ENCODE measurements at places on chromosomes 7 and 10.

GRCh38 chr7:149141893-149142292, 5.4 kb upstream of the ZNF398 start:
- DNase-seq: no peak

DNA sequence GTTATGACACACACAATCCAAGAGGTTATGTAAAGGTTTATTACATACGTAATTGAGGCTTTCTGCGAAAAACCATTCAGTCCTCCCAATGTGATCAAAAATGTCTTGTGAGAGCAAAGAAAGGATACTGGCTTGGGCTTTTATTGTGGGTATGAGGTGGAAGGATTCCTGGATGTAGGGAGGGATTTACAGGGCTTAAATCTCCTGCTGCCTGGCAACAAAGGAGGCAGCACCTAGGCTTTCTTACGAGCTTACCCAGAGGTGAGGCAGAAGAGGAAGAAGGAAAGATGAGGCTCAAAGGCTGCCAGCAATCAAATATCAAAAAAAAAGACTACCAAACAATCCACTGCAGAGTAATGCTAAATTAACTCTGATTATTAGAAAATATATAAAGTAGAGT, 1149.5 kb upstream of the POT1 start:
- DNase-seq: no peak

GRCh38 chr10:106355450-106355849, 809.1 kb downstream of the SORCS1 start:
- DNase-seq: peak; percentile 0

DNA sequence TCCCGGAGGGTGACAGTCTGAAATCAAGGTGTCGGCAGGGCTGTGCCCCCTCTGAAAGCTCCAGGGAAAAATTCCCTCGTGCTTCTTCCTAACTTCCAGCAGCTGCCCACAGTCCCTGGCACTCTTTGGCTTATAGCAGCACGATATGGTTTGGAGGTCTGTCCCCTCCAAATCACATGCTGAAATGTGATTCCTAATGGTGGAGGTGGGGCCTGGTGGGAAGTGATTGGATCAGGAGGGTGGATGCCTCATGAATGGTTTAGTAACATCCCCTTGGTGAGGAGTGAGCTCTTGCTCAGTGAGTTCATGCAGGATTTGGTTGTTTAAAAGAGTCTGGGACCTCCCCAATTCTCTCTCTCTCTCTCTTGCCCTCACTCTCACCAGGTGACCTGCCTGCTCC, 51.1 kb downstream of the GPAM start:
- no peak for DNase-seq

DNA sequence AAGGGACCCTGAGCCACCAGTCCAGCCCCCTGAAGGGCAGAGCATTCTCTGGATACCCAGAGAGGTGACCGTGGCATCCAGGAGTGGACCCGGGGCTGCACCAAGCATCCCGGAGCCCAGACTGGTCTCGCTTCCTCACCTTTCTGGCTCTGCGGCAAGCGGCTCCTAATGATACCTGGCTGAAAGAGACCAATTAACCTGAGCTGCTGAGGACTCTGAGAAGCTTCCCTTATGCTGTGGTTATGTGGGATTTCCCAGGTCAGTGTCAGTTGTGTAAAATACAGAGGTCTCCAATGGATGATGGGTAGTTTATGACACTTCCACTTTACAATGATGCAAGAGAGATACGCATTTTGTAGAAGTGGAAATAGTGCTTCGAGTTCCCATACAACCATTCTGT, 51.5 kb downstream of the PFKFB3 start:
- DNase-seq: no peak

- peak; percentile 31 for DNase-seq
Observed at GRCh38 chr7:1144269-1144771, 15.7 kb downstream of the ZFAND2A start.

GRCh38 chr7:94253686-94254085, 141.0 kb upstream of the COL1A2 start:
- no peak for DNase-seq

- no peak for DNase-seq
Observed at GRCh38 chr10:97074256-97075145, 111.3 kb downstream of the SLIT1 start.

GRCh38 chr7:742791-743190, 15.7 kb upstream of the PRKAR1B start:
- no peak for DNase-seq

DNA sequence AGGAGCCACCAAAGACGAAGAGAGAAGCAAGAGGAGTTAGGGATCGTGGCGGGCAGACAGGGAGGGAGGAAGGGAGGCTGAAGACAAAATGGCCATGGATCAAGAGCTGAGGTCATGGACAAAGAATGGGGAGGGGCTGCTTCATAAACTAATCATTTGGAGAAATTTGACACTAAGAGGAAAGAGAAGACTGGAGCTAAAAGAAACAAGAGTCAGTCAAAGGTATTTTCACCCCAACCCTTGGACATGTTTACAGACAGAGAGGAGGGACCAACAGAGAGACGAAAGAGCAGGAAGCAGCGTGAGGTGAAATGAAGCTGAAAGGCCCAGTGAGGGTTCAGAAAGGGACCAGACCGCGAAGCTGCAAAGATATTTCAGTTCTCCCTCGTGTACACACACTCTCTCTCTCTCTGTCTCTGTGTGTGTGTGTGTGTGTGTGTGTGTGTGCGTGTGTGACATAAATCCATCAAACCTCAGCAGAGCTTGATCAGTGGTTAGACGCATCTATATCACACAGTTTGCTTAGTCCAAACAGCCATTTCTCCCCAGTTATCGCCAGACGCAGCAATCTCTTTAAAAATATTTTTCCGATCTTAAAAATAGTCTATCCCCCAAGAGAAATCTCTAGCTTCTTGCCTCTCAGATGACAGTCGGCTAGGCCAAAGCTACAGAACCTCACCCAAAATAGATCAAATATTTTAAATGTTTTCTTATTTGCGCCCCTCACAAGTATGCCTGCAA, 12.5 kb upstream of the CALD1 start:
- peak; percentile 83 for DNase-seq

- no peak for DNase-seq
Observed at GRCh38 chr7:33970536-33970935, 65.2 kb downstream of the BMPER start.

DNA sequence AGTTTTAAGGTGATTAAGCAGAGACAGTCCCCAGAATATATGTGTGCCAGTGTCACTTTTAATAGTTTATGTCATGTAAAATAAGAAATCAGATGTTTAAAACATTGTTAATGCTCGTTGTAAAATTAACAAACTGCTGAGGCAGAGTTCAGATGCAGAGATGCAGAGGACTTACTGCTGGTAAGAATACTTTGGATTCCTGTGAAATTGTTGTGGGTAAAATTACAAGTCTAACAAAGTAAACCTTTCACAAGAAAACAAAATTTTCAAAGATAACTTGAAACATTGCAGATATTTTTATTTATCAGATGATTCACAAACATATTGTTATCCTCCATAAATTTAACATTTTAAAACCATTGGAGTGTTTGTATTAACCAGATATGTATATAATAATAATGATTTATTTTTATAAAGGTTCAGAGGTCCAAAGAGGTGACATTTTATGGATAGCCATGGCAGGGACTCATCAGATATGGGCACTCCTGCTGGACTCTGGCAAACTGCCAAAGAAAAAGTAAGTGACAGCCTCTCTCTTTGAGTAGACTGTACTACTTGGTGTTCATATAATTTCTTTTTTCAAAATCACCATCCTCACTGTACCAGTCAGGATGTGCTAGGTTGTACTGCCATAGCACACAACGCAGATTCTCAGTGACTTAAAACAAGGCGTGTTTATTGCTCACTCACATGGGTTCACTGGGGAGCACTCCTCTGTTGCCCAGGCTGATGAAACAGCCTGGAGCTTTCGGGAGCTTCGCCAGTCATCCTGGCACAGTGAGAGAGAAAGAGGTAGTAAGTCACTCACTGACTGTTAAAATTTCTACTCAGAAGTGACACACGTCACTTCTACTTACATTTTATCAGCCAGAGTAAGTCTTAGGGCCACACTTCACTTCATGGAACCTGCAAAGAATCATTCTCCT, 43.5 kb downstream of the NHLRC2 start:
- no peak for DNase-seq

DNA sequence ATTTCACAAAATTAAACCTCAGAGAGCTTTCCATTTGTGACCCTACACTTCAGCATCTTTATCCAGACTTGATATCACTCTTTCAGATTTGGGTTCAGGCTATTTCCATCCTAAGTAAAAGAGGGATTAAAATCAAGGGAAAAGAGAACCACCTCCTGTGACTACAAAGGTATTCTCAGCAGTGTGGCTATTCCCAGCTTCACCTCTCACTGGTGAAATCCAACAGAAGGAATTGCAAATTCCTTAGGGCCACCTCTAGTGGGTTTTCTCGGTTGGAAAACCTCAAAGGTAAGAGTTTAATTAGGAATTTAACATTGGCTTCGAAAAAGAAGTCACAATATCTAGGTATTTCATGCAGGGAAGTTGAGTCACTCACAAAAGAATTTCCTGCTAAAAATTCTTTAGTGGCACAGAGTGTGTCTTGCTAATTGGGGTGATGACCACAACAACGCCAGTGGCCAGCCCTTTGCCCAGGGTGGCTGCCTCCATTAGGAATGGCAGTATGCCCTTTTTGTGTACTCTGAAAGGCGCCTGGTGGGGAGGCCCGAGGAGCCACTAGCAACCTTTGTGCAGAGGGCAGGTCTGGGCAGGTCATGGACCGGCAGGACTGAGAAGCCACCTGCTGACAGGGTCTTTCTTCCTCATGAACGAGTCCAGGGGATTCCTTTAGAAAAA, 52.2 kb downstream of the SEM1 start:
- no peak for DNase-seq

DNA sequence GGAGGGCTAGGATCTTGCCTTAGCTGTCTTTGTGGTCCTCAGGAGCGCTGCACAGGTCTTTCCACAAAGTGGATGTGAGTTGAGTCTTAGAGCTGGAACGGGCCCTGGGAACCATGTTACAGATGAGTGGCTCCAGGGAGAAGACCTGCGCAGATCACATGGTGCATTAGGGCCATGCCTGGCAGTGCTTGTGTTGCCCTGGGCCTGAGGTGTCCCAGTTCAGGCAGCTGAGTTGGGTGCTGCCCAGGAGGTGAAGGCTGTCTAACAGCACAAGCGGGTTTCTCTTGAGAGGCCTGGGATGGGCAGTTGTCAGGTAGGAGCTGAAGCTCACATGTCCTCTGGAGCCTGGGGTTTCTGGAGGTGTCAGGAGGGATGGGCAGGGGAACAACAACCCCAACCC, 33.7 kb upstream of the ANKRD2 start:
- DNase-seq: no peak

DNA sequence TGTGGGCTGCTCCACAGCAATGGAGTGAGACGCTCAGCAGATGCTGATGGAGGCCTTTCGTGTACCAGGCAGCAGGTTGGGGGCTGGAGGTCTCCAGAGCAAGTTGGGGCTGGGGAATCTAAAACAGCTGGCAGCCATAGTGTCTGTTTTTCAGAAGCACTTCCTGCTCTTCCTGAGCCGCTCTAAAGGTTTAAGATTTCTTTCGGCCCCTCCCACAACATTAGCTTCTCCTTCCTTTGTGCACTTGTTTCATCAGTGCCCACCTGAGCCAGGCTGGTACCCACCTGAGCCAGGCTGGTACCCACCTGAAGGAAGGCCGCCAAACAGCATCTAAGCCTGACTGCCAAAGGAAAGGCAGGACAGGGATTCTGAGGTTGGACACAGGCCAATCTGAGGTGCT, 18.4 kb upstream of the WAPL start:
- DNase-seq: no peak

- peak; percentile 47 for DNase-seq
Observed at GRCh38 chr10:118543714-118544400, 51.6 kb downstream of the PRLHR start.

GRCh38 chr7:134483296-134483695, 24.4 kb upstream of the AKR1B1 start:
- DNase-seq: no peak

DNA sequence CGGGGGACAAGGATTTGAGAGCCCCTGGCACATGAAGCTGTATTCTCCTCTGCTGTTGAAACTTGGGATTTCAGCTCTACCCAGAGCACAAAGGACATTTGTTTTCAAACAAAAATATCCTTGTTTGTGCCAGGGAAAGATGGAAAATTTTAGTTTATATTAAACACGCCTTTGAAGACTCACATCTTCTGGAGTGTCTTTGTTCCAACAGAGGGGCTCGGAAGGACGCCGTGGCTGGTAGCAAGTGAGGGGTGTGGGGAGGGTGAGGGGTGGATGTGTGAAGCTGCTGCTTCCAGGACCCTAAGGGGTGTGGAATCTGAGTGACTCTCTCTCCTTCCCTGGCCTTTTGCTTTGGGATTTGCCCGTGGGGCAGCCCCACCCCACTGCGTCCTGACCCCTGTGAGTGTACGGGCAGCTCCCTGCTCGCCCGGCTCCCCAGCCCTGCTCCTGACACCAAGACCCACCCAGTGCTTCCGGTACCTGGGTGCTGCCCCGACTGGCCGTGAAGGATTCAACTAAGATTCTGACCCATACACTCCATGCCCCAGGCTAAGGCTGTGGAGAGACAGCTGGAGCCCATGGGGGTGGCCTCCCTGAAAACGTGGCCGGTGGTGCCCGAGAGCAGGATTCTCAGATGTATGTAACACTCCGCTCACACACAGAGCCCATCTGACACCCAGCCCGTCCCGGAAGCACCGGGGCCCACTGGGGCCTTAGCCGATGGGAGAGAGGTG, 59.6 kb downstream of the ZRANB1 start:
- DNase-seq: no peak

DNA sequence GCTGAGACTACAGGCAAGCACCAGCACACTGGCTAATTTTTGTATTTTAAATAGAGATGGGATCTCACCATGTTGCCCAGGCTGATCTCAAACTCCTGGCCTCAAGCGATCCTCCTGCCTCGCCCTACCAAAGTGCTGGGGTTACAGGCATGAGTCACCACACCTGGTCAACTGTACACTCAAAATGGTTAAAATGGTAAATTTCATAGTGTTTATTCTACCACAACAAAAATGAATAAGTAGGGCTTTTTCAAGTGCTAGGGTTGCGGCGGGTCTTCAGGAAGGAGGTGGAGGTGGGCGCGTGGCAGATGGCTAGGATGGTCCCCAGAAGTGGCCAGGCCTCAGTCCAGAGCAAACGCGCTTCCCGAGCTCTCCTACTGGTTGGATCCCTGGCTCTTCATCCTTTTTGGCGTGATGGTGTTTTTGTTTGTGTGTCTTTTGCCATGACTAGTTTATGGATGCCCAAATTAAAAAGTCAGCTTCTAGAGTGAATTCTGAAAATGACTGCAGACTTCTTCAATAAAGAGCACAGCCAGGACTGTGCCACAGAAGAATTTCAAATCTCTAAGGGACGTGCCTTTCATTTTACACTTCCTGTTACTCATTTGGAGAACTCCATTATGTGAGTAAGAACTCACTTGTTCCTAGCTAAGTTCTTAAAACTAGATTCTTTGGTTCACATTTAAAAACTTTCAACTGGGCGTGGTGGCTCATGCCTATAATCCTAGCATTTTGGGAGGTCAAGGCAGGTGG, 73.9 kb downstream of the TMEM130 start:
- peak; percentile 13 for DNase-seq

Measured in fibroblast of the aortic adventitia (primary cell).